B cell (primary cell): ENCODE measurements at places on chromosomes 11 and 22.

DNA sequence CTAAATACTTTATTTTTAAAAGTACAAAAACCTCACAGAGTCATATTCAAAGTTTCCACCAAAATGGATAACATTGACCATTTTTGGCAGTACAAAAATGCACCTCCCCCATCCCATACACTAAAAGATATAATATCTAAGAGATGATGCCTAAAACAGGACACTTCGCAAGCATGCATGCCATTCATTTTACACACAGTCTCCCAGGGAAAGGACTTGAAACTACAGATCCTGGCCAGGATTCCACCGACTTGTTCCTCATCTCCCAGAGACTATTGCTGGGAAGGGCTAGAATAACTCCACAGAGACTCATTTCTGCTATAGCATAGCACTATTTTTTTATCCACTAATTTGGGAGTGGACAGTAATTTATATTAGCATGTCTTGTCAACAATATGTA is 81.7 kb downstream of the MTNR1B start:
- no peak for DNase-seq

DNA sequence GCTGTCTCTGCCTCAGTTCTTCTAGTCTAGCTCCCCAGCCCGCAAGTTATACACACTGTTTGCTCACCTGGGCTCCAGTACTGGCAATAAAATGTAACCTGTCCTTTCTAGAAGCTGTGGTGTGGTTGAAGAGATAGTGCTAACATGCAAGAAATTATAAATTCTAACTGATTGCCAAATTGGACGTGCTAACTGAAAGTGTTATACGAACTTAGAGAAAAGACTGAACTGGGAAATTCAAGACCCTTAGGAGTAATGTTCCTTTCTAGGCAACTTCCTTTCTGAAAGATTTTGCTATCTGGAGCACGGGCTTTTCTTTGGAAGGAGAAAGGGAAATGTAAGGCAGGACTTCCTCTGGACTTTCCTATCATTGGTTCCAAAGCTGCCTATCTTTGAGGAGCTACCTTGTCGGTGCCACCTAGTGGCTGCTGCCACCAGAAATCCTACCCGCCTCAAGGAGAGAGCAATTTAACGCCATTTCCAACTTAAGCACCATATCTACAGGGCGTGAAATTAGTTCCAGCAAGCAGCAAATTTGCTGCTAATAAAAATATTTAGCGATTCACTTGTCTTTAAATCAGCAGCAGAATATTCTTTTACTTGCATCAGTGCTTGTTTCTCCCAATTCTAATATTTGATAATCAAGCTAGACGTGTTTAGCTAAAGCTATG is 12.7 kb upstream of the TMEM218 start:
- peak; percentile 60 for DNase-seq

DNA sequence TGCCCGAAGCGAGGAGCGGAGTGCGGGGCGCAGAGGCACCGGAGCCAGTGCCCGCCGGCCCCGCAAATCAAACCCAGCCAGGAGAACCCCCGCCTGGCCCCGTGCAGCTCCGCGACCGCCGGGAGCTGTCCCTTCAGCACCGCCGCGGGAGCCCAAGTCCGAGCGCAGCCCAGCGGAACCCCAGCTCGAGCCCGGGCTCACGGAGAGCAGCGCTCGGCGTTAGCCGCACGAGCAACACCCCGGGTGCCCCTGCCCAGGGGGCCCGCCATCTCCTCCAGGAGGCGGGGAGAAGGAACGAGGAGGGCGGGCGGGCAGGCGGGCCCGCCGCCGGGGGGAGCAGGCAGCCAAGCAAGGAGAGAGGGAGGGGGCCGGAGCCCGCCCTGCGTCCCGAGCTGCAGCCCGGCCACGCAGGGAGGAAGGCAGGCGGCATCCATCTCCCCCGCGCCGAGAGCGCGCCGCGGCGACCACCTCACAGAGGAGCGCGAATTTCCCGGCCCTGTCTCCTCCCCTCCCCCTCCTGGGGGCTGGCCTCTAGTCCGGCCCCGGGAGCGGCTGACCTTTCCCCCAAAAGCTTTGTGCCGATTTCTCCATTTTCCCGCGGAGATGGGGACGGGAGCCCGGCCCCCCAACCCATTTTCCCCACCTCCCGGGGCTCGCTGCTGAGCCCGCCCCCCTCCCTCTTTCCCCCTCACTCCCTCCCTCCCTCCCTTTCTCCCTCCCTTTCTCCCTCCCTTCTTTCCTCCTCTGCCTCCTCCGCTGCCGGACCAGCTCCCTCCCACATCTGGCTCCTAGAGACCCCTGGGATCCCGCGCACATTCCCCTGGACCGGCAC is 621 bp downstream of the KCNC1 start:
- DNase-seq: no peak

DNA sequence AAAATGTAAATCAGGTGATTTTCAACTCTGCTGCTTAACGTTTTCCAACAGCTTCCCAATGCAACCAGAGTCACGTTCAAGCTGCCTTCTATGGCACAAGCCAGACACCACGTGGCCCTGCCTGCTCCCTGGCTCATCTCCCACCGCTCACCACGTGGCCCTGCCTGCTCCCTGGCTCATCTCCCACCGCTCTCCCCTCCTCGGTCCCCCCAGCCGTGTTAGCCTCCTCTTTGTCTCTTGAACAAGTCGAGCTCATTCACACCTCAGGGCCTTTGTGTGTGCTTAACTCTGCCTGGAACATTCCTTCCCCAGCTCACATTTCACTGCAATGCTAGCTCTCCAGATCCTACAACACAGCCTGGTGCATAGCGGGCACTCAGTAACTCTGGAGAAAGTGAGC is 307.6 kb downstream of the CTTN start:
- no peak for DNase-seq

DNA sequence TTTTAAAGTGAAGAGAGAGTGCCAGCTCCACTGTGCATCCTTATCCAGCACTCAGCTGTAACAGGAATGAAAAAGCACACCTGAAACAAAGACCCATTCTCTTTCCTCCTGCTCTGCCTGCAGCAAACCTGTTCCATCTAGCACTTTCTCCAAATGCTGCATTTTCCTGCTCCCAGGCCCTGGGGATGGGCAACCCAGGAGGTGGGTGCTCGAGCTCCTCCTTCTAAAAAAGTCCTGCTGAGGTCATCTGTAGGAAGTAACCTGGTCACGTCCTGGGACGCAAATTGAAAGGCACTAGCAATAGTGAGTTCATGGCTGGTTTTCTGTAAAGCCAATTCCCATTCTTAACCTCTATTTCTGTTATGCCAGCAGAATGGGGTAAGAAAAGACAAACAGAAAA is 173.7 kb downstream of the MAML2 start:
- no peak for DNase-seq

GRCh38 chr11:74474316-74474715 is 7.0 kb upstream of the KCNE3 start:
- no peak for DNase-seq

- DNase-seq: peak; percentile 63
Observed at GRCh38 chr11:83292709-83293456, 6.7 kb upstream of the CCDC90B start.

- DNase-seq: no peak
Observed at GRCh38 chr22:17807578-17808410, 33.5 kb upstream of the BID start.

GRCh38 chr11:45918331-45918941 is 759 bp upstream of the PEX16 start:
- DNase-seq: peak; percentile 69

GRCh38 chr11:32947978-32948377 is 55.4 kb downstream of the QSER1 start:
- no peak for DNase-seq

GRCh38 chr22:32745251-32745995 is 56.1 kb upstream of the TIMP3 start:
- no peak for DNase-seq

DNA sequence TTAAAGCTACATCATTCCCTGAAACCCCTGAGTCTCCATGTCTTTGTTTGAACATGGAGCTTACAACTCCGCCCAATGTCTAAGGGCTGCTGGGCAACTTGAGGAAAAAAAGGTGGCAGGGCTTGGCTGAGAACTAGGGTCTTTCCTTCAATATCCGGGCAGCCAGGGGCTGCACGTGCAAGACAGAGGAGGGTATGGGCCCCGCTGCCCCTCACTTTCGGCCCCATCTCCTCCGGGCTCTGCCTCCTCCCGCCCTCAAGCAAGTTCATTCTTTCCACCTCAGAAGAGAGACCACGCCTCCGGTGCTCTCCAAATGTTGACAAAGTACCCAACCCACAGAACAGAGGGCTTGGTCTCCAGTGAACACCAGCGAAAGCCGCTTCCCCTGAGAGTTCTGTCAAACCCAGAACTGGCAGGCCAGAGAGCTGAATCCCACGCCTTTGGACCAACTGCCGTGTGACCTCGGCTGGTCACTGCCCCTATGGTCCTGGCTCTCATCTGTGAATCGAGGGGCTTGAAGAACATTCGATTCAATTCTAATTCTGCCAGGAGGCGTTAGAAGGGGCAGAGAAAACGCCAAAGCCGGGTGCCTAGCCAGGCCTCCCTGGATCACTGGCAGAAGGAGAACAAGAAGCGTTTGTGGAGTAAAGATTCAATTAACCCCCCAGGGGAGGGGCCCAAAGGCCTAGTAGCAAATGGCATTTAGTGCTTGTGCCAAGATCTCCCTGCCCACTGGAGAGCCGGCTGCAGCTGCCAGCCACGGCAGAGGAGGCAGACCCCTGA is 7.3 kb downstream of the PDGFB start:
- no peak for DNase-seq
